ENCODE measurements at places on chromosomes 2 and 18. TPM values are rescaled to one million over a fixed set of nuclear protein-coding genes. Genes with fewer than 3 reads are reported as not detected.

DNA sequence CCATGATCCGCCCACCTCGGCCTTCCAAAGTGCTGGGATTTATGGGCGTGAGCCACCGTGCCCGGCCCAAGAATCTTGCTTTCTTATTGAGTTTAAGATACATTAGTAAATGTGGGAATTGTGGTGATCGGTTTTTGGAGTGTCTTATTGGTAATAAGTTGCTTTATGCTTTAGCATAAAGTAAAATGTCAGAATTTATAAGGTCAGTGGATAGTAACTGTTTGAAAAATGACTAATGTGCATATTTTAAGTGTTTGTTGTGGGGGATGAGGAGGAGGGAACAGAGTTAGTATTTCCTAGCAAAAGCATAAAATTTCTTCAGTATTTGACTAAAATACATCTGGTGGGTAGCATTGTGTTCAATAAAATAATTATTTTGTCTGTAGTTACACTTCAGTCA is 77.4 kb downstream of the SLC39A10 start:
- no peak for DNase-seq

- no peak for DNase-seq
Observed at GRCh38 chr2:220191737-220192136, 564.3 kb downstream of the SLC4A3 start.

- no peak for DNase-seq
Observed at GRCh38 chr2:30184035-30184434, 37.2 kb downstream of the YPEL5 start.

DNA sequence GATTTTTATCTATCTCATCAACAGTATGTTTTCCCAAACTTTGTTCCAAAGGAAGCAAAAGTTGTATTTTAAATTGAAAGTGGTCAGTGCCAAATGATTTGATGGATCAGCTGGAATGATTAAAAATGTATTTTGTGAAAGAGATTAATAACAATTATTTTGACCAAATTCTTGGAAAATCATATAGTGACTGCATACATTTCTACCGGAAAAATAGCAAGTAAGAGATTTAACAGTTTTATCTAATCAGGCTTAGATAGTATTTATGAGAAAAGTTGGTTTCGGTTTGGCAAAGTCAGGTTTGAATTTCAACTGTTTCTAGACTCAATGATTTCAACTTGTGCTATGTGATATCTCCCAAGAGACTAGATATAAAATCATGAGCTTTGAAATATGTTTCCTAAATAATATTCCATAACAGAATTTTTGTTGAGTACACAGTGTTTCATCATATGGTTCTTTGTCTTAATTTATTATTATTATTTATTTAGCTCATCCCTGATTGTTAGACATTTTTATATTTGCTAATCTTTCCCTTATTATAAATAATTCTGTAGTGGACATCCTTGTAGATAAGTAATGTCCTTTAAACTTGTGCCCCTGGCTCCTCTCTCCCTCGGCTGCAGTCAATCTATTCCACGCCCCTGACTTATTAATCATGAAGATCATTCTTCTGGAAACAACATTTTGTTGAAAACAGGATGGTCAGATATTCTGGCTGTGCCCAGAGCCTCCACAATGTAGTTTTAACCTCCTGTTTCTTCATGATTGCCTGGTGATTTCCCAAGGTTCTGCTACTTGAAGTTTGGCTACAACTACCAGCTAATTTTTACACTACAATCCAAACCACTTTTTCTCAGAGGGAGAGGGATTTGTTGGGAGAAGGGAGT is 520.7 kb upstream of the TCF4 start:
- no peak for DNase-seq

DNA sequence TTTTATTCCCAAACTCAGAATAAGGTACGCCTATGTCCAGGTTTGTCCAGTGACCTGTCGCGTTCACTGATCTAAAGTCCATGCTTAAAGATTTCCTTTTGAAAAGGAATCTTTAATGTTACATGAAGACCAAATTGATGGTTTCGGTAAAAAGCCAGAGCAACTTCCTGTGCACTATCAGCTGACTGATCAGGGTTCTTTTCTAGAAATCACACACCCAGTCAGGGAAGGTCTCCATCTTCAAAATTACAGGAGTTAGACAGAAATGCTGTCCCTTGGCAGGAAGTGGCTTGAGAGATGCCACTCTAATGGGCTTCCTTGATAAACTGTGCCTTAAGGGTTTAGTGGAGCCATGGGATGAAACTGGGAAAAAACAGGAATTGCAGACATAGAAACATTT is 14.7 kb upstream of the ARHGAP25 start:
- DNase-seq, result no peak

DNA sequence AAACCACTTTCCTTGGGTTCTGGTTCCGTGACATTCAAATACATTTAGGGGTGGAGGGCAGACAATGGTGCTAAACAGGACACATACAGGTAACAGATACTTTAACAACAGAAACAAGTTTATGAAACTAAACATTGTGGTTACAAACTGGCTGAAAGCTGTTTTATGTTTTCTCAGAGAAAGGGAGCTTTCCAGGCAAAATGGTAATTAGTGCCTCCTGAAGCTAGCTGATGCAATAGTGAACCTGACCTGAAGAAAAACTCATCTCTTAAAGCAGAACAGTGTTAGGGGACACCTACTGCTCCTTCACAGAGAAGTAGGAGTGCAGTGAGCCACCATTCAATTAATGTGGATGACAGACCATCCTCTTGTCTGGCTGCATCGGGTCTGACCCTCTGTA is 138.9 kb downstream of the CCDC148 start:
- DNase-seq, result no peak

The CHMP1B gene
- total RNA-seq, result 62.9 TPM

- no peak for DNase-seq
Observed at GRCh38 chr2:165621086-165621560, 151.6 kb downstream of the CSRNP3 start.

- no peak for DNase-seq
Observed at GRCh38 chr18:24386681-24387080, 10.9 kb downstream of the OSBPL1A start.

DNA sequence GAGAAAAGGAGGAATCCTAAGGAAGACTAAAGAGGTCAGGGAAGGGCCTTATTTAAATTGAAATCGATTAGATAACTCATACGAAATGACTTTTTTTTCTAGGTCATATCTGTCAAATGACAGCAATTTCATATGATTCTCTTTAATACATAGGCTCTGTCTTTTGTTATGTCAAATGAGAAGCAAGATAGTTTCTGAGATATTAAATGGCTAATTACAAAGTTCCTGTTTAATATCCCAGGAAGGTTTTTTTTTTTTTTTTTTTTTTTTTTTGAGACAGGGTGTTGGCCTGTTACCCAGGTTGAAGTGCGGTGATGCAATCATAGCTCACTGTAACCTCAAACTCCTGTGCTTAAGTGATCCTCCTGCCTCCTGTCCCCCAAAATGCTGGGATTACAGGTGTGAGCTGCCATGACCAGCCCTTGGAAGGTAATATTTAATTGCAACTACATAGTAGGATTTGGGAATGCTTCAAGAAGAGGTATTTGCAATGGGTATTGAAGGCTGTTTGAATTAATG is 48.0 kb upstream of the RMND5A start:
- DNase-seq, result no peak

- peak; percentile 90 for DNase-seq
Observed at GRCh38 chr2:231674587-231675338, 33.6 kb upstream of the PTMA start.

GRCh38 chr2:63050334-63051041 is at the start of gene OTX1:
Gene OTX1 (plus strand): TSS chr2:63050830. CDS start chr2:63052991, 2,161 bp downstream.
- peak; percentile 94 for DNase-seq

GRCh38 chr2:238897122-238897880 is 49.4 kb downstream of the TWIST2 start:
- no peak for DNase-seq
